Chondrocyte (in vitro differentiated cells): ENCODE measurements at places on chromosomes 6 and 20. TPM values are rescaled to one million over a fixed set of nuclear protein-coding genes. Genes with fewer than 3 reads are reported as not detected.

C6orf163 gene
- 1.2 to 3.3 TPM (median 1.7 TPM) in 3 replicates for total RNA-seq

ULBP2 gene
- 7.7 to 15.1 TPM (median 13.9 TPM) in 3 replicates for total RNA-seq

TREML2 gene
- total RNA-seq, result not detected in 3 replicates

HLA-DOB gene
- 0.25 to 0.56 TPM in 2 of 3 replicates, not detected in the other for total RNA-seq

POM121L2 gene
- not detected in 3 replicates for total RNA-seq

BAG2 gene
- 12.1 to 13.7 TPM (median 12.1 TPM) in 3 replicates for total RNA-seq

OR2B6 gene
- not detected in 3 replicates for total RNA-seq

CCN6 gene
- total RNA-seq, result not detected in 3 replicates

TOX2 gene
- 0.12 to 0.18 TPM in 2 of 3 replicates, not detected in the other for total RNA-seq

PPP1R3D gene
- total RNA-seq, result 5.5 to 6.0 TPM (median 5.8 TPM) in 3 replicates

CENPW gene
- 11.5 to 17.0 TPM (median 12.1 TPM) in 3 replicates for total RNA-seq

CALHM6 gene
- 1.9 to 3.6 TPM (median 2.7 TPM) in 3 replicates for total RNA-seq

ULBP1 gene
- 2.8 to 29.8 TPM (median 29.8 TPM) in 3 replicates for total RNA-seq

PRPF6 gene
- 49.0 to 56.6 TPM (median 49.5 TPM) in 3 replicates for total RNA-seq

C6orf58 gene
- total RNA-seq, result not detected in 3 replicates

DZANK1 gene
- 1.5 to 1.9 TPM (median 1.5 TPM) in 3 replicates for total RNA-seq

TTBK1 gene
- 0.07 TPM in 1 of 3 replicates, not detected in the others for total RNA-seq

OXT gene
- not detected in 3 replicates for total RNA-seq

MUC22 gene
- not detected in 3 replicates for total RNA-seq

SNX21 gene
- total RNA-seq, result 25.2 to 27.7 TPM (median 26.5 TPM) in 3 replicates

BANF2 gene
- not detected in 3 replicates for total RNA-seq

BPIFB2 gene
- total RNA-seq, result not detected in 3 replicates

PDYN gene
- total RNA-seq, result not detected in 3 replicates
